ENCODE measurements at places on chromosomes 12 and 14. TPM values are rescaled to one million over a fixed set of nuclear protein-coding genes. Genes with fewer than 3 reads are reported as not detected.

DNA sequence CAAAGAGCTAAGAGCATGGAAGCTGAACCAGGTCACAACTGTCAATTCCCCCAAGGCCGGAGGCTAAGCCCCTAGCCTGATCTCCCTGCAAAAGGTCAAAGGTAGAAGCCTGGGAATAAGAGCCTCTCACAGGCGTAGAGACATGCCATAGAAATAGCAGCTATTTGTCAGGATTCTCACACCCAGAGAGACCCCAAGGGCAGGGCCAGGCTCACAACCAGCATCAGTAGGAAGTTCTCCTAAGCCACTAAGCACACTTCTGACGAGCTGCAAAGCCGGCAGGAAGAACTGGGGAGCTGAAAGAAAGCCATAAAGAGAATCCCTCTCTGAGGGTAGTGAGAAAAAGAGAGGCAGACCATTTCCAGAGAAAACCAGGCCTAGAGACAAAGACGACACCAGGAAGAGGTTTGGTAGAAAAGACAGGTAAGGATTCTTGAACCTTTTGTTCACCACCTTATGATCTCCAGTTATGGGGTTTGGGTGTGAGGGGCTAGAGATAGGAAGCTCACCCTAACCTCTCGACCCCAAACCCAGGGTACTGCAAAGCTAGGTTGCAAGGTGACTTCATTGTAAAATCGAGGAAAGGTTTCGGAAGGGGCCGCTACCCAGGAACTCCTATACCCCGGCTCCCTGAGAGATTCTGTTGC, 1.0 kb downstream of the SMARCC2 start:
- no peak for DNase-seq

- DNase-seq = no peak
Observed at GRCh38 chr12:67969134-67969802, 20.0 kb upstream of the IFNG-AS1 start.

- no peak for DNase-seq
Observed at GRCh38 chr14:104546591-104547309, 32.8 kb upstream of the C14orf180 start.

SLC35F4 gene
- total RNA-seq = not detected

Data from Right ventricle myocardium inferior (tissue), 1 donor.